ENCODE measurements at places on chromosomes 7 and 10. TPM values are rescaled to one million over a fixed set of nuclear protein-coding genes. Genes with fewer than 3 reads are reported as not detected.
A peak's percentile ranks its signal among the peaks of the same experiment; 100 is the strongest.

Gene DDC
- not detected for polyA plus RNA-seq

Gene AQP1
- polyA plus RNA-seq, result 0.19 TPM

Gene BEND7
- polyA plus RNA-seq, result 1.8 TPM

Gene ACSM6
- 0.30 TPM for polyA plus RNA-seq

GRCh38 chr7:152180587-152180986 is 155.1 kb downstream of the GALNT11 start:
- no peak for DNase-seq

DNA sequence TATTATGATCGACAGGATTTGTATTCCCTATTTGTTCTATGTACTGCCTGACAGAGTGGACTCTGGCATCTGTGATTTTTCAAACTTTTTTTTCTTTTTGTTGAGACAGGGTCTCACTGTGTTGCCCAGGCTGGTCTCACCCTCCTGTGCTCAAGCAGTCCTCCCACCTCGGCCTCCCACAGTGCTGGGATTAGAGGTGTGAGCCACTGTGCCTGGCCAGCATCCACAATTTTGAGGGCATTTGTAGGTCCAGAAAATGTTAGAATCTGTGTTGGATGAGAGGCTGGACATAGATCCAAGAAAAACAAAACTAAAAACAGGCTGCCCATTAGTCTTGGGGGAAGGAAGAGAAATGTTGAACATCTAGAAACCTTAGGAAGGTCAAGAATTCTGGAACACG is 34.3 kb downstream of the SGPL1 start:
- DNase-seq, result no peak

Gene SCART1
- 0.14 TPM for polyA plus RNA-seq

DNA sequence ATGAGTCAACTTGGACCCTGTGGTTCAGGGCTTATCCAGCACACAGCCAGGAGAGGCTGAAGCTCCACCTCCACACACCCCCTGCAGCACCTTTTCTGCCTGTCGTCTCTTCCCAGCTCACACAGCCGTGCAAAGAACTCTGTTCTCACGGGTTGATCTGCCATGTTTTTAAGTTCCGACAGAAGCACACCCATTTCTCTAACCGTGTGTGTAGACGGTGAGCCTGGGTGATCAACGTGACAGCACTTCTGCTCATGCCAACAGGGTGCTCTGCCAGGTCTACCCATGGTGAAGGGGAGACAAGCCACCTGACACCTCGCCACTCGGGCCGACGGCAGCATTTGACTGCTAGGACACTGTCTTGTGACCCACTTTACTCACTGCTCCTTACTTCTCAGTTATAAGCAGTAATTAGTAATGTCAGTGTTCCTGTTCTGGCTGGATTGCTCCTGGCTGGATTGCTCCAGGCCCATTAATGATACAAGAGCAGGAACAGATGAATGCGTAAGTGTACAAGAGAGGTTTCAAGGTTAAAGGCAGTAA is 90.5 kb downstream of the RNF216 start:
- no peak for DNase-seq

DNA sequence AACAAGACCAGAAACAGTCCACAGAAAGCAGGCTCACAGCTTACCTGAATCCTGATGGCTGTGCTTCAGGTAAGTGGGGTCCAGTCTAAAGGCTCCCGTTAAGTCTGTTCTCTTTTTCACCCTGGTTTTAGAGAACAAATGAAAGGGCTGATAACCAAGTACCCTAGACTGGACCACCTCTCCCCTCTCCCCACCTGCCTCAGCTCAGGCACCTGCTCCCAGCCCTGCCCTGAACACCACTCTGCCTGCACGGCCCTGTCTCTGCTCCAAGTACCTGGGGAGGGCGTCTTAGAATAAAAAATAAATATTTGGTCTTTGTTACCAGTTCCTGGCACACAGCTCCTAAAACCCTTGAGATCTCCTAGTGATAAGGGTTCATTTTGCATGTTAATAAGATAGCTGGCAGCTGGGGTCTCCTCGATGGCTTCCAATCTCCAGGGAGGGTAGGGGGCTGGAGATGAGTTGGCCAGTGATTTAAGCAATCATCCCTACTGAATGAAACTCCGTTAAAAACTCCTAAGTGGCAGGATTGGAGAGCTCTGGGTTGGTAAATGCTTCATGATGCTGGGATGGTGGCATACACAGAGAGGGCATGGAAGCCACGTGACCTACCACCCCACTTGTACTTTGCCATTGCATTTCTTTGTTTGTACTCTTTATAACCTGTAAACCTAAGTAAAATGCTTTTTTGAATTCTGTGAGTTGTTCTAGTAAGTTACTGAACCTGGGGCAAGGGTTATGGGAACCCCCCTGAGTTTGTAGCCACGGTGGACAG is 29.8 kb upstream of the FIGNL1 start:
- DNase-seq, result no peak

Gene SFMBT2
- 2.9 TPM for polyA plus RNA-seq

Gene PTPRN2
- polyA plus RNA-seq, result 2.6 TPM

Gene C7orf57
- polyA plus RNA-seq, result 0.25 TPM

Gene CYP26A1
- polyA plus RNA-seq, result 9.1 TPM

Gene PKD2L1
- polyA plus RNA-seq, result 0.33 TPM

GRCh38 chr7:96700516-96700915 is 9.1 kb downstream of the SEM1 start:
- DNase-seq, result no peak

DNA sequence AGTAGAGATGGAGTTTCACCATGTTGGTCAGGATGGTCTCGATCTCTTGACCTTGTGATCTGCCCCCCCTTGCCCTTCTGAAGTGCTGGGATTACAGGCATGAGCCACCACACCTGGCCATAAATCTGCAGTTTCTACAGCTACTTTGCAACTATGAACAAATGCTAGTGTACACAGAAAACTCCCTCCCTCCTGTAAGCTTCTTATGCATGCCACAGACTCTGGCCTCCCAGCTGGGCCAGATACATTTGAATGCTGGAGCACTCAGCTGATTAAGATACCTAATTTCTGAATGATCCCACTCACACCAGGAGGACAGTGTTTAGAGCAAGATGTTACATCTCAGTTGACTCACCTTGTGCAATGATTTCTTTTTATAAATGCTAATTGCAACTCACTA is 486.2 kb downstream of the KCNMA1 start:
- no peak for DNase-seq

DNA sequence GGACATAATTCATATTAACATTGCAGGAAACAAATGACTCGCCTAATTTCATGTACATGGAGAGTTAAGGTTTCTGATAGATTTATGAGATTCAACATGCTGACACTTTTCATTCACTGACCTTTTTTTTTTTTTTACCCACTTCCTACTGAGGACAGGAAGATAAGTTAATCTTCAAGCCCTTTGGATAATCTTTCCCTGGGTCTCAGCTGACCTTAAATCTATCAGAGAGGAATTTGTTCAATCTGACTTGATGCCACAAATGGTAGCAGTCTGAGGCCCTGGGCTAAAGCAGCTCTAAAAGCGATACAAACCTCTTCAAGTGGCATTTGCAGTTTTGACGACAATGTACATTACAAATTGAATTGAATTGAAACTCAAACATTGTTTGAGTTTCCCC is 493.3 kb upstream of the SORCS1 start:
- no peak for DNase-seq

DNA sequence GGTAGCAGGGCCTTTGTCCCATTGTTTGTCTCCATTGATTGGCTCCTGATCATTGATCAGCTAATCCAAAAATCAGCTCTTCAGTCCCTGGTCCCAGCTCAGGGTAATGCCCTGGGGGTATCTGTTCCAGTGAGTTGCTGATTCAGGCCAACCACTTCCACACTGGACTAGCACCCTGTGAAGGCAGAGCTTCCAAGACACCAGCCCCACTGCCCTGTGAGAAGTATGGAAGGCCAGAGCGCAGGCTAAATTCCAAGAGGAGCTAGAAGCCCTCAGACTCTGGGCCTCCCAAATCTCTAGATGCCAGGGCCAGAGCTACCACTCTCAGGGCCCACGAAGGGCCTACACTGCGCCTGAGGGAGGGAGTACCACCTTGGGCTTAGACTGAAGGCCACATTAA is 10.4 kb downstream of the TMEM72 start:
- no peak for DNase-seq

- no peak for DNase-seq
Measured at GRCh38 chr10:129642427-129642826, 175.4 kb downstream of the MGMT start.

GRCh38 chr10:3756360-3756740 is 28.7 kb downstream of the KLF6 start:
- DNase-seq, result no peak

- no peak for DNase-seq
Measured at GRCh38 chr7:44769776-44770294, 21.2 kb downstream of the ZMIZ2 start.

Gene ABCB1
- 0.51 TPM for polyA plus RNA-seq

Gene TDRD1
- 0.02 TPM for polyA plus RNA-seq

DNA sequence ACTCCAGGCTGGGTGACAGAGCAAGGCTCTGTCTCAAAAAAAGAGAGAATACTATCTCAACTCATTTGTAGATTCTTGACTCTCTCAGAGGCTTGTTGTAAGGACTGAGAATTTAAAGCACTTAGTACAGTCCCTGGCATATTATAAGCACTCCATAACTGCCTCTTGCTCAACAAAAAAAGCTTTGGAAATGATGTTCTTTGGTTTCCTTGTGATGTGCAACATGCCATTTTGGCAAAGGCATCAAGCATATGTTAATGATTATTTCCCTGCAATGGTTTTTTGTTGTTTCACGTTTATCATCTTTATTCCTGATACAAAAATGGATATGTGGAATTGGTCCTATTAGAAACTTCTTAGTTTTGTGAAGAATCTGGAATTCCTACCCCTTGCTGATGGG is 15.7 kb downstream of the NOLC1 start:
- DNase-seq, result no peak

GRCh38 chr7:101922631-101923601 is 105.5 kb downstream of the CUX1 start:
- no peak for DNase-seq

Gene PRLHR
- polyA plus RNA-seq, result not detected

Gene GHITM
- 86.2 TPM for polyA plus RNA-seq

GRCh38 chr7:122301858-122302760 is 2.4 kb downstream of the FEZF1 start:
- peak; percentile 72 for DNase-seq

Gene DGKI
- 0.22 TPM for polyA plus RNA-seq

- no peak for DNase-seq
Measured at GRCh38 chr7:43114458-43114780, 2.0 kb downstream of the HECW1 start.

Gene SLC39A12
- not detected for polyA plus RNA-seq

- DNase-seq, result no peak
Measured at GRCh38 chr10:14172336-14172950, 158.3 kb downstream of the FRMD4A start.

Gene PIP
- polyA plus RNA-seq, result not detected

DNA sequence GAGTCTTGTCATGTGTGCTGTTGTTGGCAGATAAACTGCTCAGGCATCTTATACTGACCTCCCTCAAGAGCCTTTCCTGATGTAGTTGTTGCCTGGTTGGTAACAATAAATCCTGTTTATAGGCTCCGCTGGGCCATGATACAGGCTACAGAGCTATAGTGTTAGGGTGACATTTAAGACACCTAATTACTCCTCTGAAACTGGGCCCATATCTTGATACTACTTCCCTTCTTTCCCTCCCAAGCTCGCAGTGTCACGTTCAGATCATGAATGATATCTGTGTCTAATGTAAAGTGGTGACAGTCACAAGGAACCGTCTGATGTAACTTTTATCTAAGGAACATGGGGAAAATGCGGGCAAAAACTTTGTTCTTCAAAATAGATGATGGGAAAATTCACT is 35.4 kb downstream of the CROT start:
- no peak for DNase-seq

Gene HK1
- 91.2 TPM for polyA plus RNA-seq

- no peak for DNase-seq
Measured at GRCh38 chr7:101012931-101013330, 7.0 kb upstream of the MUC17 start.

GRCh38 chr7:147911201-147911601 is 679.4 kb upstream of the C7orf33 start:
- no peak for DNase-seq

DNA sequence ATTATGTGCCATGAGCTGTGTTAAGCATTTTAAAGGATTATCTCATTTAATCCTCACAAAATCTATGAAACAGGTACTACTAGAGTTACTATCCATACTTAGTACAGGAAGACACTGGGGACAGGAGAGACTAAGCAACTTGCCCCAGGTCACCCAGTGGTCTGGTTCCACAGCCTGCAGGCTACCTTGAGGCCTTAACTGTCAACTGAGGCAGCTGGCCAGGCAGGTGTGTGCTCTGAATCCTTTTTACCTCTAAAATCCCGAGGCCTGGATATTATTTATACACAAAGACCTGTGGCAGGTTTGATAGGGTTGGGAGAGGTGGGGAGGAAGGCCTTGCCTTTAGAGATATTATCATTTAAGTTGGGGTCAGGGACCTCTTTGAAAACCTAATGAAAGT is 3.1 kb downstream of the ZNF777 start:
- DNase-seq, result no peak

Measured in H1 (cell line).